ENCODE measurements at places on chromosomes 11 and 22. TPM values are rescaled to one million over a fixed set of nuclear protein-coding genes. Genes with fewer than 3 reads are reported as not detected.

SLC1A2 gene
- total RNA-seq: 1.7 TPM

RGL4 gene
- total RNA-seq: not detected

KRTAP5-11 gene
- total RNA-seq: not detected

CHID1 gene
- 127 TPM for total RNA-seq

BLID gene
- total RNA-seq: 1.2 TPM

SCUBE1 gene
- total RNA-seq: not detected

MS4A7 gene
- not detected for total RNA-seq

SERPING1 gene
- 840 TPM for total RNA-seq

Measured in cardiac ventricle fibroblast (primary cell).